Fibroblast of upper back skin (primary cell): ENCODE measurements at places on chromosomes 7 and 10.

GRCh38 chr10:4819707-4820106 lies 6.3 kb upstream of the AKR1E2 start:
- DNase-seq: no peak

DNA sequence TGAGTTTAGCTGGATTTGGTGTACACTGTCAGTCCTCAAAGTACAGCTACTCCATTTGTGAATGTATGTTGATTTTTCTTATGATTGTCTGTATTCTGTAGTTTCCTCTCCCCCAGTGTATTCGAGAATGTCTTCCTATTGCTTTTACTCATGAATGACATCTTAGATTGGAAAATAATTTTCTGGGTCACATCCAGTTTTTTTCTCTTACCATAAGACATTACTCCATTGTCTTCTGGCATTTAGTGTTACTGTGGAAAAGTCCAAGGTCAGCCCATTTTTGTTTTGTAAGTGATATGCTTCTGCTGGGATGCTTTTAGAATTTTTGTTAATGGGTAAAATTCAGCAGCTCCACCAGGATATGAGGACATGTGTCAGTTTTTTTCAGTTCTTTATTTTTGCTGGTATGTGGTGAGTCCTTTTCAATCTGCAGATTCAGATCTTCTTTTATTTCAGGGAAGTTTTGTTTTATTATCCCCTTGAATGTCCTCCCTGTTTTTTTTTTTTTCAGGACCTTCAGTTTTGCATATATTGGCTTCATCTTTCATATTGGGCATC lies 33.6 kb downstream of the WAC start:
- DNase-seq: no peak

GRCh38 chr7:45646996-45647825 lies 73.0 kb downstream of the ADCY1 start:
- DNase-seq: no peak

GRCh38 chr7:44750921-44751571 lies 2.4 kb downstream of the ZMIZ2 start:
- no peak for DNase-seq

- no peak for DNase-seq
These were observed 71.7 kb downstream of the ARID5B start for GRCh38 chr10:61973169-61973568.

DNA sequence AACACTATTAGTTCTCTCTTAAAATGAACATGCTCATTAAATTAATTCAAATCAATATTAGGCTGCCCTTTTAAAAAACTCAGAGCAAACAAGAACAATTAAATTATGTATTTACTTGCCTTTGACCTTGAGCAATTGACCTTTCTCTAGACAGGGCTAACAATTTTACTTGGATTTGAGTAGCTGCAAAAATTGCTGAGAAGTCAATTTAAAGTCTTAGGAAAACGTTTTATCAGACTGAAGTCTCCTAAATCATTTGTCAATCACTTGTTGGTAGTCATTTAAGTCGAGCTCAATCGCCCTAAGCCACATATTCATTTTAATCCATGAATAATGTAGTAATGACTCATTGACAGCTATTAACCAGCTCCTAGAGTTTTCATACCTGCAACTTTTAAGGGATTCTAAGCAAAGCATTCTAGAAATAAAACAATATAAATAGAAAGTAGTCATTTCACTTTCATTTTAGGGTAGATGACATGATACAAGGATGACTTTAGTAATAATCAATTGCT lies 84.9 kb upstream of the SEC61G start:
- DNase-seq: no peak

GRCh38 chr7:48806731-48807130 lies 117.6 kb upstream of the CDC14C start:
- DNase-seq: no peak

- no peak for DNase-seq
These were observed 225.0 kb downstream of the SDHAF3 start for GRCh38 chr7:97342512-97342911.

GRCh38 chr7:111394891-111395290 lies 167.4 kb downstream of the IMMP2L start:
- no peak for DNase-seq

- no peak for DNase-seq
These were observed 176.5 kb downstream of the ARHGAP12 start for GRCh38 chr10:31752170-31752569.

DNA sequence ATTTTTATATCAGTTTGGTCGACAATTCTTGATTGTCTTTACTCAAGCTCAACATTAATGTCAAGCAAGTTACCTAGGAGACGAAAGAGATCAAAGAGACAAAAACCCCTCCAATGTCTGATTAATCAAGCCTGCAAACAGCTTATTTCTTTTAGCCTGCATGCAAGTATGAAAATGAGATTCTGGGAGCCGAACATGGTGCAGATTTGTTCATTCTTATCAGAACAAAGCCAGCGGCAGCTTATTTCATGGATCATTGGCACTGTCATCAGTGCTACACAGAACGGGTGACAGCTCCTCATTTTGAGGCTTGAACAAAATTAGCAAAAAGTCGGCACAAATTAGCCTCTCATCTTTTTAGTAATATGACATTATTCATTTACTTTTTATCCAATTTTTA lies 26.5 kb downstream of the FAM204A start:
- no peak for DNase-seq

GRCh38 chr7:49767719-49768118 lies 5.7 kb upstream of the VWC2 start:
- no peak for DNase-seq

DNA sequence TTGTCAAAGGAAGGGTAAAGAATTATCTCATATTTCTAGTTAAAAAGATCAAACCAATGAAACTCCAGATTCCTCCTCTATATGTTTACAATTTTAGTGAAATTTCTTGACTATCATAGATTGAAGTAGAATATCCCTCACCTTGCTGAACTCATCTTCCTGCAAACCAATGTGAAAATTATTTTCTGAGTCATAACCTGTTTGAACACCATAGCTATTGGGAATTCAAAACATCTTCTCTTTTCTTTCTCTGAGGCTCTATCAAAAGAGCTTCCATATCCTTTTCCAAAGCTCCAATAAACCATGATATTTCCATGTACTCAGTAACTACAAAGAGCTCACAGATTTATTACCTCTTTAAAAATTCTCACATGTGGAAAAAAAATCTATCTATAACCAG lies 134.3 kb downstream of the DOCK4 start:
- DNase-seq: no peak

DNA sequence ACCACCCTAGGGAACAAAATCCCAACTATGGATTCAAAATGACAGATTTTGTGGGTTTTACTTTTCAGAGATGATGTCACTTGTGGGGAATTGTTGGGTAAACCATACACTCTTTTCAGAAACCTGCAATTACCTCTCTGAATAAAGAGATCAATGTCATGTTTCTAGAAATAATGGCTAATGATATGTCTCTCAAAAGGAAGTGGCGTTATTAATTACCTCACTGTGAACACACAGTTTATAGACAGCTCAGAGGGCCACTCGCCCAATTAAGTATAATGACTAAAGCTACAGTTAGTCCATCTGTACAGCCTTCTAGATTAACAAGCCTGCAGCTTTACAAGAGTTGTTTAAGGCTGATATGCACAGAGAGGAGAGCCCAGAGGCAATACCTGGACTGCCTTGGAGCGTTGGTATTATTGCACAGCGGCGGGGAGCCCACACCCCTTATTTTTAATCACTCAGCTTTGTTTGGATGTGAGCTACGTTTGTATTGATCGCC lies 79.5 kb downstream of the RAB11FIP2 start:
- DNase-seq: no peak

DNA sequence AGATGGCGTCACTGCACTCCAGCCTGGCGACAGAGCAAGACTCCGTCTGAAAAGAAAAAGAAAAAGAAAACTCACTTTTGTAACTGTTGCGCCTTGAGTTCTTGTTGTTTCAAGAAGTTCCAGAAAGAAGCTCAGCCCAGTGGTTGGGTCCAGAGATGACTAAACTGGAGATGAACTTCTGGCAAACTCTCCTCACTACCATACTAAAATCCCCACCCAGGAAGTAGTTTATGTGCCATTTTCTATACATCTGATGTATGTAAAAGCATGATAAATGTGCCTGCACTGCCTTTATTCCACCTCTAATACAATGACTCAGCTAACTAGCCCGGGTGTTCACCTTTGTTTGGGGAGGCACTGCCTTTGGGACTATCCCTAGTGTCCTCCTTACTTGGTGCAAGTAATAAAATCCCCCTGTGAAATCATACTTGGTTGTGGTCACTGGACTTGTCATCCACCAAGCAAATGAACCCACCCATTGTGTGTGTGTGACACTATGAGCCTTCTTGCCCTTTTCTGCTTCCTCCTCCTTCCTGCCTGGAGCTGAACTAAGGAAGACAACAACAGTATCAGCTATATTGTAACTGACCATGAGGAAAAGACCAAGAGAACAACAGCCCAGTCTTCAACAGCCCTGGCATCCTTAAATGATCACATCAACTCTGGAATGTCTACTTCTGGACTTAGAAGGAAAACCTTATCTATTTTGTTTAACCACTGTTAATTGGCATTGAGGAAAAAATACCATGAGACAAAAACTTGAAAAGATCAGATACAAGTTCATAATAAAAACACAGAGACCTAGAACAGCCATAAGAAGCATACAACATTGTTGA lies 33.6 kb downstream of the JMJD1C start:
- no peak for DNase-seq

DNA sequence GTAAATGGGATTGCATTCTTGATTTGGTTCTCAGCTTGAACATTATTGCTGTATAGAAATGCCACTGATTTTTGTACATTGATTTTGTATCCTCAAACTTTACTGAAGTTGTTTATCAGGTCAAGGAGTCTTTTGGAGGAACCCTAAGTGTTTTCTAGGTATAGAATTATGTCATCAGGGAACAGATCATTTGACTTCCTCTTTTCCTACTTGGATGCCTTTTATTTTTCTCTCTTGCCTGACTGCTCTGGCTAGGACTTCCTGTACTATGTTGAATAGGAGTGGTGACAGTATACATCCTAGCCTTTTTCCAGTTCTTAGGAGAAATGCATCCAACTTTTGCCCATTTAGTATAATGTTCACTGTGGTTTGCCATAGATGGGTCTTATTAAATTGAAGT lies 48.8 kb downstream of the ANXA8 start:
- DNase-seq: no peak

GRCh38 chr10:3784510-3785250 lies at the start of gene KLF6:
Gene KLF6 (minus strand): TSS chr10:3785209. CDS start chr10:3785014, 195 bp downstream.
- DNase-seq: peak; percentile 18

DNA sequence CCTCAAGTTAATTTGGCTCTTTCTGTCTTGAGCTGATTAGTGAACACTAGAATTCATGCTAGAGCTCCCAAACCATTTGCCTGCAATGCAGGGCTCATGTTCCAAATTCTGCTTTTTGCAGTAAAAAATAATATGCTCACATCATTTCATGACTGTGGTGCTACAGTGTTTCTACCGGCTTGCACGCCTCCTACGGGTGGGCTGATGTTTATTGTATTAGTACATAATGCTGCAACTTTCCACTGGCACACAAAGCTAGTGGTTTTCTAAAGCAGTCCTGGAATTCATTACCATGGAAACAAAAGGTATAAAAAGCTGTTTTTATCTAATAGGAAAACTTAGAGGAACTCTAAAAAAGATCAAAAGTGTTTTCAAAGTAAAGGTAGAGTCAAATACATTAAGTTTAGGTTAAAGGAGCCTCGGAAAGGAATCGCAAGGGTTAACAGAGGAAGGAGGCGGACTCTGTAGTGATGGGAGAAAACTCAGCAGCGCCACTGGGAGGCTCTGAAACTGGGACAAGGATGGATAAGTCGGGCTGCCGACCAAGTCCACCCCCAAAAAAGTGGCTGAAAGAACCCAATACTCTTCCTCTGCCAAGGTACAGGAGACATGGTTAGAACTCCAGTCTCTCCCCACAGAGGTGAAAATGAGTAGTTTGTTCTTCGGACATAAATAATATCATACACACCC lies 25.9 kb downstream of the GRM8 start:
- DNase-seq: no peak

DNA sequence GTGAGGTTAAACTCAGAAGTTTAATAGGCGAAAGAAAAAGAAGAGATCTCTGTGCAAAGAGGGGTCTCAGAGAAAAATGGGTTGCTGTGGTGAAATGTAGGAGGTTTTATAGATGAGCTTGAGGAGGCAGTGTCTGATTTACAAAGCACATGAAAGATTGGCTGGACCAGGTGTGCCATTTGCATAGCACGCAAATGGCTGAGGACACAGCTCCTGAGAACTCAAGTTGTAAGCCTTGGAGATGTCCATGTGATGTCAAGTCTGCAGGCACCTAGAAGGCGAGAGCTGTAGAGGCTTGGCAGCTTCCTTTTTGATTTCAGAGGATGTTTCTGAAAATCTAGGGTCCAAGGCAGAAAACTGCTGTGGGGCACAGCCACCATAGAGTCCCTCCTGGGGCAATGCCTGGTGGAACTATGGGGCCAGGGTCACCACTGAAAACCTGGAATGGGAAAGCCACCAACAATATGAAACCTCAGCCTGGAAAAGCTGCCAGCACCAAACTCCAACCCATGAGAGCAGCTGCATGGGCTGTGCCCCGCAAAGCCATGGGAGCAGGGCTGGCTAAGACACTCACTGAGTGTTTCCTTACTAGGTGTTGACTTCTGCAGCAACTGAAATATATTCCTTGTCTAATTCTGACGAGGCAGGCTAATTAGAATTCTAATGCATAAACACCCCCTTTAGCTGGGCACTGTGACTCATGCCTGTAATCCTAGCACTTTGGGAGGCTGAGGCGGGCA lies 96.9 kb upstream of the TNS3 start:
- DNase-seq: no peak

GRCh38 chr7:44608916-44609648 lies 2.7 kb downstream of the OGDH start:
- peak; percentile 92 for DNase-seq

GRCh38 chr10:31620226-31621151 lies 301.5 kb downstream of the ZEB1 start:
- peak; percentile 92 for DNase-seq

GRCh38 chr10:3391657-3392056 lies 219.1 kb upstream of the PITRM1 start:
- DNase-seq: no peak

DNA sequence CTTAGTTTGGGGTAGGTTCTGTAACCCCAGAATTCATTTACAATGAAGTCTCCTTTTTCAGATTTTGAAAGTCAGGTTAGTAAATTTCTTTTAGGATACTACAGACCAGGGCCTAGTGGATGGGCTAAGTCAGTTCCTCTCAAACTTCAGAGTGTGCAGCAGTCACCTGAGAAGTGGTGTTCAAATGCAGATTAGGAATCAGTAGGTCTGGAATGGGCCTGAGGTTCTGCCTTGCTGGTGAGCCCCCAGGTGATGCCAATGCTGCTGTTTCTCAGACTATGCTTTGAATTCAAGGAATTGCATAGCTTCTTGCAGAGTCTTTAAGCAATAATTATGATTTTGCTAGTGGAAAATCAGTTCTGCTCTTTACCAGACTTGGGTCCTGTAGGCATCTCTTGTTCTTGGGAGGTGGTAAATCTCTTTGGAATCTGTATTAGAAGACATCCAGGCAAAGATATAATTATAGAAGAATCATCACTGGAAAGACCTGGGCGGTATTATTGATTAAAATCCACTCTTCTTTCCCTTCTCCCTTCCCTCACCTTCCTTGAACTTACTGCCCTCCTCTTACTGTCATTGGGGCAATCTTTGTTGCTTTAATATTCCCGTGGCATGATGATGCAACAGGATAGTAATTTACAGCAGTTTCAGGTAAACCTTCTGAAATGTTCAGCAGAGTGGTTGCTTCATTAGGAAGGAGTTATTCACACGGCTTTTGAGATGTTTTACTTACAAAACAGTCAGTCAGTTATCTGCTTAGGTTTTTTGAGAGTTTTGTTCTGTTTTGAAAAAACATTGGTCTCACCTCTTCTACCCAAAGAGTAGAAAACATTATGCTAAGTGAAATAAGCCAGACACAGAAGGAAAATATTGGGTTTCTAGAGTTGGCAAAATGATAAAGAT lies 87.2 kb downstream of the NRF1 start:
- peak; percentile 14 for DNase-seq
